ENCODE measurements at places on chromosomes 4 and X. TPM values are rescaled to one million over a fixed set of nuclear protein-coding genes. Genes with fewer than 3 reads are reported as not detected.

Gene PGAM4
- not detected for total RNA-seq

Gene TLR7
- not detected for total RNA-seq

Gene PNPLA4
- 40.2 TPM for total RNA-seq

Gene POLN
- total RNA-seq = 0.83 TPM

Gene ZNF674
- 7.4 TPM for total RNA-seq

Gene PRR32
- not detected for total RNA-seq

Gene BMPR1B
- 11.3 TPM for total RNA-seq

Gene IQSEC2
- 14.3 TPM for total RNA-seq

DNA sequence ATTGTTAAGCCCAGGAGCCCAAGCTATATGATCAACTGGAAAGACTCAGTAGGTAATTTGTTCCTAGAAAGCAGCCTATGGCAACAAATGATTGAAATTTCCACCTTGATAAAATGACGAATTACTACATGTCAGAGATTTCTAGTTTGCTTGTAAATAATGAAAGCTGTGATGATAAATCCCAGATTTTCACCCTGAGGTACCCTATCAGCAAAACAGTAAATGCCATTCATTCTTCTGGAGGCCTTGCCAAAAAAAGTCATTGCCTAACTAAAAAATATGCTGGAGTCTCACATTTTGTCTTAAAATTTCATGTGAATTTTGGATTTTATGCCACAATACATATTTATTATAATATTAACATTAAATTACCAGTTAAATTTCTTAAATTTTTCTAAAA lies 71.3 kb downstream of the PPEF2 start:
- no peak for DNase-seq

GRCh38 chr4:137510557-137511265 lies 21.6 kb downstream of the PCDH18 start:
- peak; percentile 58 for DNase-seq

DNA sequence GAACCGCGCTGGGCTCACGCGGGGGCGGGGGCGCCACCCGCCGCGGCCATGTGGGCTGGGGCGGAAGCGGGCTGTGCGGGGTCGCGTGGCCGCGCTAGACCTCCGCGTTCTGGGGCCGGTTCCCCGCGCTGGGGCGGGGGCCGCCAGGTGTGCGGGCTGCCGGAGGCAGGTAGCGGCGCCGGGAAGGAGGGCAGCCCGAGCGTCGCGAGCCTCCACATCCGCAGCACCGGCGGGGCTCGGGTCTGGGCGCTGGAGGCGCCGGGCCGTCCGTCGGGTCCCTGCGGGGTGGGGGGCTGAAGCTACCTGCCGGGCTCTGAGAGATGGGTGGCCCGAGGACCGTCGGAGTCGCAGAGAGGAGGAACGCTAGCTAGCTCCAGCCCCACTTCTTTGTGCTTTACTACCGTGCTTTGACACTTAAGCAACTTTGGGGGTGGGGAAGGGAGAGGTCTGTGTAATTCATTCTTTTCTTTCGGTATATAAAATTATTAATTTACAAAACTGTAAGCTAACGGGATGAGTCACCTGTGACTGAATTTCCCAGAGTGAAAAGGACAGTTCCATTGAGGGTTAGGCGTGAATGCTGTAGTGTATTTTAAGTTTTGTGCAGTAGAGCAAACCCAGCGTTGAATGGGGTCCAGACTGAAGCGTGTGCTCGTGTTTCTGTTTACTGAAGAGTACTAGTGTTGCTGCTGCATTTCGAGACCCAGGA lies 689 bp downstream of the METAP1 start:
- peak; percentile 53 for DNase-seq

DNA sequence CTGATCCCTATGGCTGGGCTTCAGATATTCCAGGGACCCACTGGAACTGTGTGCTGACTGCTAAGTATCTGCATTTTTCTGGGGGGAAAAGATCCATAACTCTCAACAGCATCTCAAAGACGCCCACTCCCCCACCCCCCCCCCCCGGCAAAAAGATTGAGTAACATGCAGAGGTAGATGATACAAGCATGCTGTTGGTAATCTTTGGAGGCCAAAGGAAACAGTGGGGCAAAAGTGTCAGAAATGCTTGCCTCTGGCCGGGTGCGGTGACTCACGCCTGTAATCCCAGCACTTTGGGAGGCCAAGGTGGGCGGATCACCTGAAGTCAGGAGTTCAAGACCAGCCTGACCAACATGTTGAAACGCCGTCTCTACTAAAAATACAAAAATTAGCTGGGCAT lies 12.2 kb downstream of the XPNPEP2 start:
- no peak for DNase-seq

- DNase-seq = no peak
These were observed 562.7 kb downstream of the PPARGC1A start for GRCh38 chr4:23327120-23327519.

DNA sequence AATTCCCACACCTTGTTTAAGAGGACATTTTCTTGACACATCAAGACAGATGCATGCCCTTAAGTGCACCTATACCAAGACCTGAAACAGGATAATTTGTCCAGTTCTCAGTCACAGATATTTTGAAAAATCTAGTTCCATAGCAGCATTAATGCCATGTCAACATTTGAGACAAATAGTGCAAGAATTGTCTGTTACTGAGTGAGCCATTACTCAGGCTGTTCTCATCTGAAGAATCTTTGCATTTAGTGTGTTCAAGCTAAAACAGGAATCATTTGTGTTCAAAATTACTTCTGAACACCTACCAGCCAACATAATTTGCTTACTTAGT lies 354.9 kb downstream of the KCNIP4 start:
- DNase-seq = no peak

- DNase-seq = no peak
These were observed 6.6 kb upstream of the AVPR2 start for GRCh38 chrX:153897899-153898298.

GRCh38 chrX:72080800-72081199 lies 50.9 kb downstream of the RTL5 start:
- DNase-seq = no peak

- no peak for DNase-seq
These were observed 39.5 kb downstream of the TMEM165 start for GRCh38 chr4:55435141-55435841.

GRCh38 chr4:74675673-74676279 lies 118.5 kb downstream of the BTC start:
- DNase-seq = peak; percentile 60

GRCh38 chr4:108024085-108024877 lies 34.6 kb downstream of the HADH start:
- DNase-seq = no peak

- peak; percentile 94 for DNase-seq
These were observed 26.8 kb upstream of the AREG start for GRCh38 chr4:74418063-74418670.

DNA sequence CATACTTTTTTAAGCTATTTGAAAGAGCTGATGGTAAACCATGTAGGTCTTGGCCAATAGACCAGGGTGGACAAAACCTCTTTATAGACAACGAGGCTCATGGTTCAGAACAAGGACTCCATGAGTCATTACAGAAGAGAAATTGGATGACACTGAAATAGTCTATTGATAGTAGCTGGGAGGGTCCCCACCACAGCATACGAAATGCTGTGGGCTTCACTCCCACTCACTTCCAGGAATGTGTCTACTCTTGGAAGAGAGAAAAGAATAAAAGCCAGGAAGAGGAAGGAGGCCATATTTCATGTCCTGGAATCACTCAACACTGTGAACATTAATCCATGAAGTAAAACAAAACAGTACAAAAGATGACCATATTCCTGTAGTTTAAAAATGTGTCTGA lies 82.3 kb upstream of the MXRA5 start:
- DNase-seq = no peak

DNA sequence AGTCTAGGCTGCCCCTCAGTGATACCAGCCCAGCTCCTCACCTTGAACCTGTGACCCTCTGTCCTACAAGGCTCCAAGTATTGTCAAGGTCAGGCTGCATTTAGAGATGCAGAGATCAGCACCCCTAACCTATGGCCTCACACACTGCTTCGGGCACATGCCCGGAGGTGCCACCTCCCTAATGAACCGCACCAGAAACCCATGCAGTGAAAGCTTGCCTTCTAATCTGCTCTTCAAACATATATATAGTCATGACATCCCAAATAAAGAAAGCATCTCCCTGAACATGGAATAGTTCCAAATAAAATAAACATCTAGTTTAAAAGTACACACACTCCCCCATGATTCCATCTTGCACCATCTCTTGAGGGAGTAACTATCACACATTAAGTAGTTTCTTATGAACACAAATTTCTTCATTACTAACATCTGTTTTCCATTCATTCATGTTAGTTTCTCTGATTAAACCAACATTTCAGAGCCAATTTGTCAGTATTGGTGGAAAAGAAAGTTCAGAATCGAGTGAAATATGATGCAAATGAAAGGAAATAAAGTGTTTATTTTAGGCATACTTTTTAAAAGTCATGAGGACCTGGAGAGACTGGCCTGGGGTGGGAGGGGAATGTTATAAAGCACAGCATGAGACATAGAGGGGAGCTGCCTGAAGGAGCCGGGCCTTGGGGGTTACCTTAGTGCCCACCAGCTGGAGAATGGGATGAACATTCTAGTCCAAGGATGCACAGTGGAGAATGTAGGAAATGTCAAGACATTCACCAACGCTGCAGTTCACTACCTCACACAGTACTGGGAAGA lies 19.2 kb downstream of the CC2D2A start:
- DNase-seq = no peak

GRCh38 chrX:132226169-132226568 lies 6.9 kb upstream of the RAP2C start:
- no peak for DNase-seq

DNA sequence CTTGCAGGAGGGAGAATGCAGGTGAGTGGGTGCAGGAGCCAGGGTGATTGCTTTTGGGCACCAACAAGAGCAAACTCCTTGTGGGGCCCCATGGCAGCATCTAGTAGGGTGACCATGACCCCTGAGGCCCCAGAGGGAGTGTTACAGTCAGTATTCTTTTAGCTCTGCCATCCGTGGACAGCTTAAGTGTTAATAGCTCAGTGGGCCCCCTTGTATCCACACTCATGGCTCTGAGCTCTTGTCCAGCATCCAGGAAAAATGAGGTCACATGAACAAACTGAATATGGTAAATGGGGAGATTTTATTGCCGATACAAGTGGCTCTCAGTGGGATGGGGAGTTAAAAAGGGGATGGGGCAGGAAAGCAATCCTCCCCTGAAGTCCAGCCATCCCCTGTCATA lies 27.3 kb upstream of the LRCH2 start:
- no peak for DNase-seq

DNA sequence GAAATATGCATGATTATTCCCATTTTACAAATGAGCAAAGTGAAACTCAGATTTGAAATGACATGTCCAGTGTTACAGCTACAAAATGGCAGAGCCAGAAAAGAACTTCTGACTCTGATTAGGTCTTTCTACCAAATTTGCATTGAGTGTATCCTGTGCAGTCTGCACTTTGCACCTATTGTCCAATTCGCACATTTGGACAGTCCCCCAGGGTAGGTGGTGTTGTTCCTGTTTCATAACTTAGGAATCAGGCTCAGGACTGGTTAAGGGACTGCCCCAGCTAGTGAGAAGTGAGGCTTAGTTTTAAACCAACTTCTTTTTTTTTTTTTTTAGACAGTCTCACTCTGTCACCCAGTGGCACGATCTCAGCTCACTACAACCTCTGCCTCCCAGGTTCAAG lies 137.9 kb upstream of the NALF2 start:
- no peak for DNase-seq
